ENCODE measurements at places on chromosomes 12 and 14.

- DNase-seq, result no peak
Observed at GRCh38 chr14:56153267-56153666, 35.1 kb downstream of the PELI2 start.

DNA sequence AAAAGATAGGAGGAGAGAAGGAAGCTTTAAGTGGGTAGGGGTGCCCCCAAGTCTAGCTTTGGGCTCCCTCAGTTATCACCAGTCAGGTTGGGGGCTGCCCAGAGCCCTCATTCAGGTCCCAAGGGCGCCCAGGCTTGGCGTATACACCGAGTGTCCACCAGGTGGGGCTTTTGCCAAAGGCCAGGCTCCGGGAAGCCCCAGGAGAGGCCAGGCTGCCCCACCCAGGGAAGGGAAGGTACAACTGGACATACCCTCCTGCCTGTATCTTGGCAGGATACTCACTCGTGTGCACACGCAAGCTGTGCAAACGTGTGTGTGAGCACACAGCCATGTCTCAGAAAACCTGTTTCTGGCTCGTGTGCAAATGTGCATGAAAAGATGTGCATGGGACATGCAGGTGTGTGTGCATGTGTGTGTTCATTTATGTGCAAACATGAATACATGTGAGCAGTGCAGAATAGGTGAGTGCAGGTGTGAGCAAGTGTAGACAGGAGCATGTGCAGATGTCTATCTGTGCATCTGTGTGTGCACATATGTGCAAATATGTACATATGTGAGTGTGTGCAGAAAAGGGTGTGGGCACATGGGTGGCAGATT is 103.9 kb upstream of the MYL2 start:
- DNase-seq, result peak; percentile 41

DNA sequence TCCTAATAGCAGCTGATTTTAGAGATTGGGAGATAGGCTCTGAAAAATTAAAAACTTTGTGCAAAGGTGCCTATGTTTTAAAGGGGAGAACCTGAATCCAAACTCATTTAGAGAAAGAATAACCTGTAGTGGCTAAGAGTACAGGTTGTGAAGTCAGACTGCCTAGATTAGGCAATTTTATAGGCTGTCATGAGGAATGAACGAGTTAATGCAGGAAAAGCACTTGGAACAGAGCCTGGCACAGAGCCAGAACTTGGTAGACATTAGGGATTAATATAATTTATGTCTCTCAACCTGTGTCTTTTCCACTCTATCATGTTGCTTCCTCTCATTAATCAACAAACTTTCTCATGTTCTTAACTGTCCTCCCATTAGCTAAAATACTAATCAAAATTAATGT is 98.1 kb downstream of the WIF1 start:
- no peak for DNase-seq

DNA sequence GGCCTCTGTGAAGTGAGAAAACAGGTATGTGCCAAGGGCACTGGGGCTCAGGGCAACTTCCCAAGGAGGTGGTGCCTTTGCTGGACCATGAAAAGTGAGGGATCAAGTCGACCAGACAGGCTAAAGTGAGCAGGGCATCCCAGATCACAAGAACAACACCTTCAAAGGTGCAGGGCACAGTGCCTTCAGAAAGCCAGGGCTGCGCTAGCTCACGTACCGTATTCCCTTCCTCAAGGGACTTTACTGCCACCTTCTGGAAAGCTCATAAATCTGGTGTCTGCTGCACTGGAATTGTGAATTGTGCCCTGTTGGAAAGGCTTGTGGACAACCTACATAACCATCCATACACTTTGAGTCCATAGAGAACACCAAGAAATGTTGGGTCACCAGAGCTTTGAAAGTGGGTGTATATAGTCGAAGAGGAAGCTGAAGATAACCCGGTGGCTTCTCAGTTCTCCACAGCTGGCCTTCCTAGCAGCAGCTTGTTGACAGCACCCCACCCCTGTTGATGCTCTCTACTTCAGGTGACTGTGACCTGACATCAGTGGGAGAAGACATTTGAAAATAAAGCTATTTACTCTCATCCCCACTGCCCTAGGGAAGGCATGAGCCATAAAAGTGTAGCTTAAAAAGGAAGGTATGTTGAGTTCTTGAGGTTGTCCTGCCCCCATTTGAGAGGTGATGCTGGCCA is 24.5 kb downstream of the FIGNL2 start:
- DNase-seq, result peak; percentile 50

GRCh38 chr14:97028382-97028781 is 231.2 kb downstream of the VRK1 start:
- DNase-seq, result peak; percentile 2

GRCh38 chr14:36664322-36665193 is 2.9 kb downstream of the PAX9 start:
- no peak for DNase-seq

DNA sequence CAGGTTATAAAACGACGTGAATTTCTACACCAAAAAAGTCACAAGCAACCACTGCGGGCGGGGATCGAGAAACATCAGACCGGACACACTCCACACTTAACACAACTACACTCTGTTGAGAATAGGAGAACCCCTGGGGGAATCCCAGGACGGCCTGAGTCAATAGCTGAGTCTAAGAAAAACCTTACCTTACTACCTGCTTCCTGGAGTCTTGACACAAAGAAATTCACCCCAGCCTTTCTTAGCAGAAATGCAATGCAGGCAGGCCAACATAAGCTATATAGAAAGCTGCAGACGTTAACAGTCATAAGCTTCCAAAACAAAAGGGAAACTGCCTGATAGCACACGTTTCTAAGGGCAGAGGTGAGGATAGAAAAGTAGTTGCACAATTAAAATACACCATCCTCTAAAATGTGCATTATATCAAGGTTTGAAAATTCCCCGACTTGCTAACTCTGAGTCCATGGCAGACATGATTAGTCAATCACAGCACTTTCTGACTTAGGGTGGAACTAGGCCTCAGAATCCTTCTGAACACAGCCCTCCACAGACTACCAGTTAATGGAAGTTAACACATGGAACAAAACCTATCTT is 68.0 kb downstream of the CCDC88C start:
- DNase-seq, result peak; percentile 90

- peak; percentile 39 for DNase-seq
Observed at GRCh38 chr14:80978403-80978802, 23.0 kb downstream of the TSHR start.

- peak; percentile 36 for DNase-seq
Observed at GRCh38 chr12:68932128-68932960, 627 bp downstream of the CPM start.

GRCh38 chr14:61388173-61388975 is 67.0 kb downstream of the PRKCH start:
- DNase-seq, result peak; percentile 84

GRCh38 chr12:63103494-63104131 is 47.4 kb downstream of the AVPR1A start:
- DNase-seq, result peak; percentile 22

GRCh38 chr12:3837049-3837448 is 36.1 kb downstream of the PARP11 start:
- no peak for DNase-seq

GRCh38 chr12:44929236-44929885 is 53.2 kb upstream of the NELL2 start:
- no peak for DNase-seq

DNA sequence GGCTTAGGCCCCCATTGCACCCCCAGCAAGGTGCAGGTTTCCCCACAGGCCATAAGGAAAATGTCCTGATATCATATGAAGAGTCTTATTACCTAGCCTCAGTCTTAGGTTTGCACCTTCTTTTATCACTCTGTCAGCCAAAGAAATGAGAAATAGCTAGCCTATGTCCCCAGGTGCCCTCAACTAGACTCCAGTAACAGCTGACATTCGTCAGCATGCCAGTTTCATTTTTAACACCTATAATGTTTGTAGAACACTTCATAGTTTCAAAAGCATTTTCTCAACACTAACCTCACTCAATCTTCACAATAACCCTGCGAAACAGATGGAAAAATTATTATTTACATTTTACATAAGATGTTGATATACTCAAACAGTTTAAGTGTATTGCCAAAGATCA is 24.0 kb upstream of the OR10P1 start:
- DNase-seq, result no peak

GRCh38 chr12:1696800-1697199 is 5.9 kb downstream of the ADIPOR2 start:
- DNase-seq, result no peak

DNA sequence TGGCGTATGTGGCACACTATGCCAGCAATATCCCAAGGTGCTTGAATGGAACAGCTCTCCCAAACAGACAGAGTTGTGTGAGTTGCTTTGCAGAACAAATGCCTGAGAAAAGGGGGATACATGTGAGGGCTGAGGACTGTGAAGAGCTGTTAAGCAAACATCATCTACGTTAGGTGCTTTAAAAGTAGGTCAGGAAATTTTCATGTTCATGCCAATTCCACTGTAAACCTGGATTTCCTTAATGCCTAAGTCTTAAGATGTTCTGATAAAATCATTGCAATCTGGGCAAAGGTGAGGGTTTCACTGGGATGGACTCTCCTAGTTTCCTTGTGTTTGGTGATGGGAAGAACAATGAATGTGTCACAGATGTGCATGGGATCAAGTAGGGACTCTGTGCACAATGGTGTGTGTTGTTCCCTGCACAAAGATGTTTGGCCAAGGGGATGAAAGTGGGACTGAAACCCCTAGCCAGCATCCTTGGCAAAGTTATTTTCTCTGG is 227.9 kb downstream of the KTN1 start:
- no peak for DNase-seq

DNA sequence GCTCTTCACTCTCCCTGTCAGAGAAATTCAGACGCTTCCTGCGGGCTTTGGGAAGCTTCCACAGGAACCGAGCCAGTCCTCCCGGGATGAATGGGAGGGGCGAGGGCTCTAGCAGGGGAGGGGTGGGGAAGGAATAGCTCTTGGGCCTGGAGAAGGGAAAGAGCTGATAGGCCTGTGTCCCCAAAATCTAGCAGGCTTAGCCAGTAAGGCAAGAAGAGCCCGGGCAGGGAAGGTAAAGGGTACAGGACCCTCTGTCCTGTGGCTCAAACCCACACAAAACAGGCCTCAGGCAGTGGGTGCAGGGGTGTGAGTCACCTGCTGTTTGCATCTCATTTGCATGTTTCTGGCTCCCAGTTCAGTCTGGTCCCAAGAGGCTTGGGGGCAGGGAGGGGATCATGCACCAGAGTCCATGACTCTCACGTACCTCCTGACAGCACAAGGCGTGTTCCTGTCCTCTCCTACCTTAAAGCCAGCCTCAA is 8.7 kb upstream of the SMUG1 start:
- DNase-seq, result no peak

- DNase-seq, result no peak
Observed at GRCh38 chr12:68962877-68963855, 30.2 kb upstream of the CPM start.

- no peak for DNase-seq
Observed at GRCh38 chr12:24470050-24470449, 478.9 kb downstream of the BCAT1 start.

Measured in activated CD4-positive, alpha-beta T cell treated with anti-CD3 and anti-CD28 coated beads, Interleukin-10, Interleukin-2, amounts not matched to agents 100 ng/mL and 50 ng/mL, durations not matched to agents 16 hours and 8 hours (primary cell).